Kidney epithelial cell (primary cell): ENCODE measurements at places on chromosomes 16 and 17.
A peak's percentile ranks its signal among the peaks of the same experiment; 100 is the strongest.

DNA sequence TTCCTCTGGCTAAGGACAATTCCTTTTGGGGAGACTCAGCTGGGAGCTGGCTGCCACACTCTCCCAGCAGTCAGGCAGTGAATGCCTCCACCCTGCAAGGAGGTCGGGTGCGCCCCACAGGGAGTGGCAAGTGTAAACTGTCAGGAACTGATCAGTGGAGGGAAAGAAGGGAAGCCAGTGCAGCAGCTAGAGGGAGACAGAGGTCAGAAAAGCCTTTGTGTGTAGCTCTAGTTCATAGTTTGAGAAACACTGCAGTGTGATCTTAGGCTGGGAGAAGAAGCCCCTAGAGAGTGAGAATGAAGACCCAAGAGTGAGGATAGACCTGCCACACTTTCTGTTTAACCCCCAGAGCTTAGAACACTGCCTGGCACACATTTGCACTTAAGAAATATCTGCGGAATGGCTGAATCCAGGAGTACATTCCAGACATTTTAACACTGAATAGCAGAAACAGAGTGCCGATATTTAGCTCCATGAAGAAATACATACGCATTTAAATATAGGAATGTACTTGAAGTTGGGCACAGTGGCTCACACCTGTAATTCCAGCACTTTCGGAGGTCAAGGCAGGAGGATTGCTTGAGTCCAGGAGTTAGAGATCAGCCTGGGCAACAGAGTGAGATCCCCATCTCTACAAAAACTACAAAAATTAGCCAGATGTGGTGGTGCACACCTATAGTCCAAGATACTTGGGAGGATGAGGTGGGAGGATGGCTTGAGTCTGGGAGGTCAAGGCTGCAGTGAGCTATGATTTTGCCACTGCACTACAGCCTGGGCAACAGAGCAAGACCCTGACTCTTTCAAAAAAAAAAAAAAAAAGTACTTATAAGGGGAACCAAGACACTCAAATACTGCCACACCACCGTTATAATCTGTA is 11.1 kb upstream of the SLC5A11 start:
- no peak for DNase-seq

- DNase-seq = no peak
Observed at GRCh38 chr16:86120201-86121192, 221.5 kb downstream of the IRF8 start.

DNA sequence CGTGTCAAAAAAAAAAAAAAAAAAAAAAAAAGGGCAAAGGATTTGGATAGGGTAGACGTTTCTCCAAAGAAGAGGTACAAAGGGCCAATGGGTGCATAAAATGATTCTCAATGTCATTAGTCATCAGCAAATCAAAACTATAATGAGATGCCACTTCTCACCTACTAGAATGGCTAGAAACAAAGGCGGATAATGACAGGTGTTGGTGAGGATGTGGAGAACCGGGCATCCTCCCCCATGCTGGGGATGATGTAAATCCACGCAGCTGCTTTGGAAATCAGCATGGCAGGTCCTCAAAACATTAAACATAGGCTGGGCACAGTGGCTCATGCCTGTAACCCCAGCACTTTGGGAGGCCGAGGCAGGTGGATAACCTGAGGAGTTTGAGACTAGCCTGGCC is 9.4 kb downstream of the ITGAX start:
- DNase-seq = no peak

- no peak for DNase-seq
Observed at GRCh38 chr16:86479419-86479818, 30.9 kb upstream of the FOXF1 start.

DNA sequence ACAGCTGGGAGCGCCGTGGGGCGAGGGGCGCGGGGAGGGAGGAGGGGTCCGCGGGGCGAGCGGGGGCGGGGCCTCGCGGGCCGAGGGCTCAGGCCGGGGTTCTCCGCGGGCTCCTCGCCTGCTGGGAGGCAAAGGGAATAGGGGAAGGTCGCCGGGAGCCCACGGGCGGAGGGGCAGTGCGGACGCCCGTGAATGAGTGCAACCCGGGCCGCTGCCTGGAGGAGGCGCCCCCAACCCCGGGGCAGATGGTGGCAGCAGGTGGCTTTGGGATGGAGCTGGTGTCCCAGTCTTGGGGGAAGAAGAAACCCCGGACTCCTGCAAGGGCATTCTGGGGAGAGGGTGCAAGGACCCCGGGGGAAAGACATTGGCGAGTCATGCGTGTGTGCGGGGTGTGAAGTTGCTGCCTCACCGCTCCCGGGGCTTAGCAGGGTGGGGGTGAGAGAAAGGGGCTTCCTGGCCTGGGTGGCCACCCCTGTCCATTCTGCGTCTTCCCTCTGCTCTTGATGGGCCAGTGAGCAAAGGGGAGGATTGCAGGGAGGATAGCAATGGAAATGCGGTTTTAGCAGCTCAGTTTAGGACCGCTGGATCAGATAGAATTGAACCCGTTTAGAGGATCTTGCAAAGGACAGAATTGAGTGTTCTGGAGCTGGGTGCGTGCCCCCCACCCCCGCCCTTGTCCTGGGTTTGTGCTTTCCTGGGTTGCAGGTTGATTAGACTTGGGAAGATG is 526 bp downstream of the KIAA0513 start:
- no peak for DNase-seq

DNA sequence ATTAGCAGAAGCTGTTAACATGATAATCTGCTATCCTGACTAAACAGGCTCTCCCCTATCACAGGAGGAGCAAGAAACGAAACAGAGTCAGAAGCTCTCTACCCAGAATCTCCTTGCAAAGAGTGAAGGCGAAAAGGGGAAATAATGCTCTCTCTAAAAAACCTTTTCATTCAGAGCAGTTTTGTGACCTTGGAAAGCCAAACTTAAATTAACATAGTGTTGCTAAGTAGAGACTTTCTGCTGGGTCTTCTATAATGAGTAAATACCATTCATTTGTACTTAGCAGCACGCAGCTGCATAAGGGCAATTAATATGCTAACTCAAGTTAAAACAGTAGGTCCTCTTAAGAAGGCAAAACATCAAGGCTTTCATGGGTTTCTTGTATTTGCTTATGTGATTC is 101.7 kb upstream of the GPR139 start:
- no peak for DNase-seq

GRCh38 chr17:40419559-40420331 is 2.0 kb upstream of the TOP2A start:
- no peak for DNase-seq

GRCh38 chr16:47753659-47754058 is 292.5 kb downstream of the PHKB start:
- DNase-seq = no peak

GRCh38 chr17:56026915-56027314 is 126.4 kb upstream of the ANKFN1 start:
- no peak for DNase-seq

GRCh38 chr17:5555254-5555653 is 29.1 kb downstream of the NLRP1 start:
- peak; percentile 88 for DNase-seq

- DNase-seq = no peak
Observed at GRCh38 chr16:85453703-85454102, 159.4 kb upstream of the GSE1 start.

DNA sequence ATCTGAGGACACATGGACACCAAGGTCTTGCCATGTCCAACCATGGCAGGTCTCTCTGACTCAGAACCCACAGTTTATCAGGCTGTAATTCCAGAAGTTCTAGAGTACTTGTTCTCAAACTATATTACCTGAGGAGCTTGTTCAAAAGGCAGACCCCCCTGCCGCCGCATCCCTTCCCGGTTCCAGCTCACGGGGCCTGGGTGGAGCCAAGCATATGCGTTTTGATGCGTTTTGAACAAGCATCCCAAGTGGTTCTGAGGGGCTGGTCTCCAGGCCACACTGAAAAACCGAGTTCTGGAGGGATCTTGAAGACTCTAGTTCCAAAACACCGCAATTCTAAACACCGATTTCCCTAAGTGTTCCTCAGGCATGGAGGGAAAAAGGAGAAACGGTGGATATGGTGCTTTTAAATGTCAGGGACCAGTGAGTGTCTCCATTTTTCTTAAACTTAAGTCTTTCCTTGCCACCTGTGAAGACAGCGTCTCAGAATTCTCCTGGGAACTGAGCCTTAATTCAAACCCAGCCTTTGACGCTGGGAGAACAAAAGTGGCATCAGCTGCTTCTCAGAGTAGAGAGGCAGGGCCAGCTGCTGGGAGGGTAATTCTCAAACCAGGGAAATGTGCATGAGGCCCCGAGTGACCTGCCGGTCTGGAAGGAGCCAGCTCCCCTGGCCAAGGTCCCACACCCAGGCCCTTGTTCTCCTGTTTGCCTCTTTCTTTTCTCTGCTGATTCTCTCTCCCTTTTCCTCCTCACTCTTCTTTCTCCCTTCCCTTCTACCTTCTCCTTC is 84.4 kb upstream of the PLCG2 start:
- DNase-seq = no peak

GRCh38 chr16:80372341-80372740 is 168.5 kb upstream of the DYNLRB2 start:
- DNase-seq = no peak

GRCh38 chr17:6402258-6402657 is 32.7 kb downstream of the AIPL1 start:
- DNase-seq = no peak

GRCh38 chr17:71709946-71710345 is 410.9 kb upstream of the SOX9 start:
- DNase-seq = no peak
